CD4-positive, alpha-beta memory T cell (primary cell): ENCODE measurements at places on chromosomes 5 and 9. TPM values are rescaled to one million over a fixed set of nuclear protein-coding genes. Genes with fewer than 3 reads are reported as not detected.

ENHO gene
- total RNA-seq = not detected

IGIP gene
- total RNA-seq = 13.7 TPM

DNA sequence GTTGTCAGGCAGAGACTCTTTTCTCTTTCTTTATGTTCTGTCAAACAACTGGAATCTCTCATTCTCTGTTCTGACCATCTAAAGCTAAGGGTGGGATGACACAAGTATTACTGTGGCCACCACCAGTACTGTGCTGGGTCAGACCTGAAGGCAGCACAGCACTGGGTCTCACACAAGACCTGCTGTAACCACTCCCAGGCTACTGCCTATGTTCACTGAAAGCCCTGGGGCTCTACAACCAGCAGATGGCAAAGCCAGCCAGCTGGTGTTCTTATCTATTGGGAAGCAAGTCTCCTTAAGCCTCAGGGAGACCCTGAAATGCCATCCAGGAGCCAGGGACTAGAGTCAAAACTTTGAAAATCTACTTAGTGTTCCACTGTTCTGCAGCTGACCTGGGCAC lies 189.5 kb downstream of the SLCO4C1 start:
- no peaks in the 10 kb centered on the region for H3K4me1 ChIP-seq
- H3K4me3 ChIP-seq = no peak overlapping the region

LIX1 gene
- total RNA-seq = not detected

- no peaks in the 10 kb centered on the region for H3K36me3 ChIP-seq
- no peak overlapping the region for H3K4me3 ChIP-seq
- no peaks in the 10 kb centered on the region for H3K4me1 ChIP-seq
- H3K27me3 ChIP-seq = peaks cover 5% of the 10 kb centered on the region
These were observed 5.6 kb downstream of the EFNA5 start for GRCh38 chr5:107665036-107665570.

PCDHB2 gene
- 1.3 TPM for total RNA-seq

DNA sequence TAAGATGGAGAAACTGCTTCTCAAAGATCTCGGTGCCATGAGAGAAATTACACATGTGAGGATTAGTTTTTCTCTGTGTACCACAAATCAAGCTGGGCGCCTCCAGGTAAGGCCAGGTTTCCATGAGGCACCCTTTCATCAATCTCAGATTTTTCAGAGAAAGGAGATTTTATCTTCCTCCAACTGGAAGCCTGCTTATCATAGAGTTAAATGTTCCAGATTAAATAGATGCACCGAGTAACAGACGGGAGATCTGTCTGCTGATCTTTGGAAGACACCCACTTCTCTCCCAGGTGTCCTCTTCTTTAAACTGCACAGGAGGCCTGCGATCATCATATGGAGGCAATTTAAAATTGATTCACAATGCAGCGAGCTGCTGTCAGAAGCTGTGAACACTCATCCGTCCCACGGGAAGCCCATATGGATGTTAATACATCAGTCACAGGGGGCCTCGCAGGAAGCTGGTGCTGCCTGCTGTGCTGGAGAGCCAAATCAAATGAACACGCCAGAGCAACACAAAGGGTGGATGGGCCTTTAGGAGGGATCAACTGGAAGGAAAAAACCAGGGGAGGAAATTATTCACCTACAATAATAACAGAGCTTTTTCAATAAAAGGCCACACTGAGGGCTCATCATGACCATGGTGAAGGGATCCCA lies 93.3 kb downstream of the TLE1 start:
- no peaks in the 10 kb centered on the region for H3K36me3 ChIP-seq
- no peak overlapping the region for H3K27ac ChIP-seq
- H3K4me3 ChIP-seq = no peak overlapping the region
- no peak for DNase-seq
- H3K27me3 ChIP-seq = no peaks in the 10 kb centered on the region

ANKRD20A1 gene
- 1.6 TPM for total RNA-seq
